Posterior cingulate gyrus (tissue), 11 donors: ENCODE measurements at places on chromosomes 6 and 20.

- DNase-seq, result no peak
Measured at GRCh38 chr20:43541214-43541613, 17.6 kb upstream of the SGK2 start.

DNA sequence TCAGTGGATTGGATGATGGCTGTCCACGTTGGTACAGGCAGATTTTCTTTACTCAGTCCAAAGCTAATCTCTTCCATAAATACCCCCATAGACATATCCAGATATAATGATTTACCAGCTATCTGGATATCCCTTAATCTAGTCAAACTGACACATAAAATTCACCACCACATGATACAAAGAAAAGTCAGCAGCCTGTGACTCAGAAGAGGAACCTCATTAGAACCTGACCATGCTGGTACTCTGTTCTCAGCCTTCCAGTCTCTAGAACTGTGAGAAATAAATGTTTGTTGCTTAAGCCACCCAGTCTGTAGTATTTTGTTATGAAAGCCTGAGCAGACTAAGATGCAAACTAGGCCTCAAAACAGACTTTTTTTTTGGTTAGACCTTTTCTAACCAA lies 431.3 kb upstream of the RNF217 start:
- DNase-seq, result no peak

DNA sequence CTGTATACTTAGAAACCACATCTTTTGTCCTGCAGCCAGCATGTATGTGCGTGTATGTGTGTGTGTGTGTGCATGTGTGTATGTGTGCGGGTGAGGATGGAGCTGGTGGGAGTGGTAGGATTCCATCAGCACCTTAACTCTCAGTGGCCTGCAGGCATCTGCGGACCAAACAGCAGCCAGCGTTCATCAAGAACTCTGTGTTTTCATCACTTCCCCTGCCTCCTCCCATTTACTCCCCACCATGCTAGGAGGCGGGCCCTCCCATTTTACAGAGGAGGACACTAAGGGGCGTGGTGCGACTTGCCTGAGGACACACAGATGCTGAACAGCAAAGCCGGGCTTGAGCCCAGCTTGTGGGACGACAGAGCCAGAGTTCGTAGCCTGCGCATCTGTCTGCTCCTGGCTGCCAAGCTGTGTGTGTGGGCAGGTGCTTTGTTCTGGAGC lies 8.9 kb downstream of the VSTM2L start:
- DNase-seq, result peak; percentile 44

- no peak for DNase-seq
Measured at GRCh38 chr20:16580147-16580546, 6.9 kb upstream of the KIF16B start.

DNA sequence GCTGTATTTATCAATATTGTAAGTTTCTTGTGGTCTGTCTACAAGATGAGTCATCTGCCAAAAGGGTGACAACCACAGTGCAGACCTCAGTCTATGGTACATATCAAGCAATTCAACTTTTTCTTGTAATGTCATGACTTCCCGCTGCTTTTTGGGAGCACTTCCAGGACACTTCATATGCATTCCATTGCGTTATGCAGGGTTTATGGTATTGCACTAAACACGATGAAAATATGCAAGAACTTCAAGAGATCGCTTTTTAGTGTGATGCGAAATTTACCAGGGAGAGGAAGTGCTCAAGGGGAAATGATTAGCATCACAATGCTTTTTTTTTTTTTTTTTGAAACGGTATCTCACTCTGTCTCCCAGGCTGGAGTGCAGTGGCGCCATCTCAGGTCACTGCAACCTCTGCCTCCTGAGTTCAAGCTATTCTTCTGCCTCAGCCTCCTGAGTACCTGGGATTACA lies 166.5 kb downstream of the TFAP2A start:
- no peak for DNase-seq

- DNase-seq, result no peak
Measured at GRCh38 chr6:167710363-167710920, 116.3 kb upstream of the AFDN start.

DNA sequence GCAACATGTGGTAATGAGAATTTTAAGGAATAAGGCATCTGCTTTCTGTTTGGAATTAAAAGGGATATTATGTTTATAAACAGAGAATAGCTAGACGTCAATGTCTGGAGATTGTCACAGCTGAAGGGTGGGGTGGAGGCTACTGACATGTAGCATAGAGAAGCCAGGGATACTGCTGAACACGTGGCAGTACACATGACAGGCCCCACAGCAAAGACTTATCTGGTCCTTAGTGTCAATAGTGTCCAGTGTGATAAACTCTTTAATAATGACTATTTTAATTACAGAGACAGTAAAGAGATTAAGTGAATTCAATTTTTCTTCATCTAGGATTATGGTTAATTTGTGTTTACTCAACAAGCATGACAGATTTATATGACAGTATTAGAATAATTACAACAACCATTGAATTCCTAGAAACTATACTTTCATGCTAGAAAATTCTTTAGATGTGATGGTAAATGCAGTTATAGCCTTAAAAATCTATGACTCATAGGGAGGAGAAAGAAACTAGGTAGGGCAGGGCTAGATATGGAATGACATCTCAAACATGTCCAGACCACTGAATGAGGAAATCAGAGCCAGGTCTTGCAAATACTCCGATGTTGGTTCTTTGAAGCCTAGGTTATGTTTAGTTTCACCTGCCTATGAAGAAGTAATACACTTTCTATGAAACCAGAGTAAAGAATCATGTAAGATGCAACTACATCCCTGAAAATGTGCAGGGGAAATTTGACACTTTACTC lies 399.5 kb downstream of the PHF3 start:
- DNase-seq, result no peak
